ENCODE measurements at places on chromosomes 6 and 20.

- no peak for DNase-seq
These were observed 61.8 kb downstream of the CNBD2 start for GRCh38 chr20:36030149-36030548.

DNA sequence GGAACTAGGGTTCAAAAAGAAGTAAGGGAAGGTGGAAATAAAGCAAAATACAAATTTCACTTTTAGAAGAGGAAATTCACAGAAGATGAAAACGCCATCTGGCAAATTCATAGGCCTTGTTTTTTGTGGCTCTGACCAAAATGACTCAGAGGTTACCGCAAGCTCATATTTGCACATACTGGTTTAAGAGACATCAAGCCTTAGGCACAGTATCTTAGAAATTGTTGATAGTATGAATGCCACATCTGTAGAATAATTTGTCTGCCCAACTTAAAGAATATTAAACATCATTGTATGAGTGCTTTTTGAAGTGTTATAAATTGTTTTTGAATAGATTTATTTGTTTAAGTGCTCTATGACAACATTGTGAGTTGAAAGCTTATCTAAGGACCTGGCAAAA, 10.6 kb downstream of the TAAR1 start:
- no peak for DNase-seq

GRCh38 chr6:20630136-20630535, 95.9 kb downstream of the CDKAL1 start:
- no peak for DNase-seq

GRCh38 chr6:42618686-42619085, 54.9 kb downstream of the UBR2 start:
- no peak for DNase-seq

DNA sequence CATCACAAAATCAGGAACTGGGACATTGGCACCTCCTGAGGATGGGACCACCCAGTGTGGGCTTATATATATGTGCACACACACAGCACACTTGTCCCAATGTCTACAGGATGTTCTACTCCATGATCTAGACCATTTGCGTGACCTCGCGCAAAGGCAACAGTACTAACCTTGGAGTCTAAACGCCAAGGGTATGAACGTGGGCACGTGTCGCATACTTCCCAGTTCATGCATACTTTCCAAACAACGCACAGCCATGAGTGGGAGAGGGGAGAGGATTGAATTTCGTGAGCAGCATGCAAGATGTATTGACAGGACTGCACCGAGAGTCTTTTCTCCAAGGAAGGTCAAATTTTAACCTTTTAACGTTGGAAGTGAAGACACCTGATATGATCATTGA, 214.2 kb upstream of the QKI start:
- no peak for DNase-seq

DNA sequence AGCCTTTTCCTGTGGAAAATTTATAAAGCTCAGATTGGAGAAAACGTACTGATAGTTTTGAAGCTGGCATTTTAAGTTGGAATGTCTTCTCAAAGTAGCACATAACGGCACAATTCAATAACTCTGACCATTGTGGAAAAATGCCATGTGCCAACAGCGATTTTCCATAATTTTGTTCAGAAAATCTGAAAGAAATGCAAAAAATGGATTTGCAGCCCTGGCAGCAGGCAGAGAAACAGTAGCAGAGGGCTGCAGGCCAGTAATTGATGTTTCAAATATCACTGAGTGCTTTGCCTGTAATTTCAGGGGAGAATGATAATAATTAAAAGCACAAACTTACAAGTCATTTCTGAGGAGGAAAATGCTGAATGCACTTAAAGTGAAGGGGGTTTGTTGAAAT, 507.4 kb downstream of the MAFB start:
- DNase-seq: no peak

- no peak for DNase-seq
These were observed 223.8 kb downstream of the HAO1 start for GRCh38 chr20:7716286-7716972.

GRCh38 chr20:31894980-31895675, 24.7 kb downstream of the TTLL9 start:
- DNase-seq: no peak

Measured in WERI-Rb-1 (cell line).